Panc1 (cell line): ENCODE measurements at places on chromosomes 2 and 18. TPM values are rescaled to one million over a fixed set of nuclear protein-coding genes. Genes with fewer than 3 reads are reported as not detected.

GRCh38 chr18:35525795-35526494 is 28.2 kb upstream of the INO80C start:
- H3K27ac ChIP-seq, result no peak overlapping the region
- no peak overlapping the region for H3K4me3 ChIP-seq
- H3K27me3 ChIP-seq, result no peaks in the 10 kb centered on the region
- H3K4me1 ChIP-seq, result no peaks in the 10 kb centered on the region; the same call in 1 of the 2 replicates
- no peak for DNase-seq
- H3K36me3 ChIP-seq, result no peaks in the 10 kb centered on the region

- H3K36me3 ChIP-seq, result no peaks in the 10 kb centered on the region
- DNase-seq, result no peak
- H3K27me3 ChIP-seq, result no peaks in the 10 kb centered on the region; the same call in 1 of the 2 replicates
- no peak overlapping the region for H3K27ac ChIP-seq
These were observed 58.0 kb upstream of the EDAR start for GRCh38 chr2:109046925-109047508.

DNA sequence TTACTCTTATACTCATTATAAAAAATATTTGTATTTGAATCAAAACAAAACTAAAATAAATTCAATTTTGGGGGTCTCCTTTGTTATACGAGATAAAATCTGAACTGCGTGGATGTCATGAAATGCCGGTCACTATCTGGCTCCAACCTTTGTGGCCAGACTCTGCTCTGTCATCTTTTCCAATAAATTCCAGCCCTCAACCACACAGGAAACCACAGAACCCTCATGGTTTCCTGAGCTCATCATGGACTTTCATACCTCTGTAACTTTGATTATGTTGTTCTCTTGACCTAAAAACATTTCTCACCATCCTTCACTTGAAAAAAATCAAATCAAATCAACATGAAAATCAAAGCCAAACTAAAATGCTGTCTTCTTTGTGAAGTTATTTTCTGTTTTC is 724.7 kb downstream of the METTL4 start:
- H3K4me3 ChIP-seq, result no peak overlapping the region
- no peaks in the 10 kb centered on the region for H3K36me3 ChIP-seq
- no peak overlapping the region for H3K27ac ChIP-seq
- no peak for DNase-seq

- no peak for DNase-seq
- no peak overlapping the region for H3K4me3 ChIP-seq
- no peaks in the 10 kb centered on the region for H3K36me3 ChIP-seq
- no peak overlapping the region for H3K27ac ChIP-seq
These were observed 10.4 kb downstream of the PPM1G start for GRCh38 chr2:27398962-27399361.

DNA sequence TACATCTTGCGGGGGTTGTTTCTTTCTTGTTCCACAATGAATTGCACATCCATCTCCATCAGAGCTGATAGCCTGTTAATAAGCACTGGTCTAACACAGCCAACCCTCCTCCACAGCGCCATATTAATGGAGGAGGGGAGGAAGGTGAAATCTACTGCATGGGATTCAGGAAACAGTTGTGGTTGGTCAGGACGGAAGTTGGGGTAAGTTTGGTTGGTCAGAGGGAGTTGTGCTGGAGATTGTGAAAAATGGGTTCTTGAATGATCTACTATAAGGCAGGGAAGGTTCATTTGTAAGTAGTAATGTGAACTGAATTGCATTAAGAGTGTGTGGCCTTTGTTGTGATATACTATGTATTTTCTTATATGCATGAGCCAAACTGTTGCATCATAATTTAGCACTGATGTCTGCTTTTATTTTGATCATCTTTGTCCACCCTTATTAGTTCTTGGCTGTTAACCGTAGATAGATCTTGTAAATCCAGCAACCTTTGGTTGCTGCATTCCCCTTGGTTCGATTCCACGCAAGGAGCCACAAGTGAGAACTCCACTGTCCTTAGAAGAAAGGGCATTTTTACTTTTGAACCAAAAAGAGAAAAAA is 150.6 kb upstream of the MAPRE2 start:
- no peak overlapping the region for H3K4me3 ChIP-seq
- H3K27ac ChIP-seq, result no peak overlapping the region
- no peak for DNase-seq
- no peaks in the 10 kb centered on the region for H3K4me1 ChIP-seq
- H3K36me3 ChIP-seq, result no peaks in the 10 kb centered on the region

- no peaks in the 10 kb centered on the region for H3K27me3 ChIP-seq
- H3K4me3 ChIP-seq, result no peak overlapping the region
- H3K4me1 ChIP-seq, result 0 out of 2 replicates have a peak, but pooled peaks cover 2% of the 10 kb centered on the region
- H3K36me3 ChIP-seq, result no peaks in the 10 kb centered on the region
- H3K27ac ChIP-seq, result no peak overlapping the region
These were observed 55.7 kb upstream of the ACTR3 start for GRCh38 chr2:113834051-113834730.

DNA sequence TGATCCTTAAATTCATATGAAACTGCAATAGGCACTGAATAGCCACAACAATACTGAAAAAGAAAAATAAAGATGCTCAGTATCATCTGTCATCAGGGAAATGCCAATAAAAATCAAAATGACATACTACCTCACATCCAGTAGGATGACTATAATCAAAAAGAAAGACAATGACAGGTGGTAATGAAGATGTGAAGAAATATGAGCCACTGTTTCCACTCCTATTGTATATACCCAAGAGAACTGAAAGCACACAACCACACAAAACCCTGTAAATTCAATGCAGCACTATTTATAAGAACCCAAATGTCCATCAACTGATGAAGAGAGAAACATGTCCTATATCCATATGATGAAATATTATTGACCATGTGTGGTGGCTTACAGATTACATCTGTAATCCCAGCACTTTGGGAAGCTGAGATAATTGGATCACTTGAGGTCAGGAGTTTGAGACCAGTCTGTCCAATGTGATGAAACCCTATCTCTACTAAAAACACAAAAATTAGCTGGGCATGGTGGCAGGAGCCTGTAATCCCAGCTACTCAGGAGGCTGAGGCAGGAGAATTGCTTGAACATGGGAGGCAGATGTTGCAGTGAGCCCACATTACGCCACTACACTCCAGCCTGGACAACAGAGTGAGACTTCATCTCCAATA is 39.9 kb downstream of the MAP3K2 start:
- DNase-seq, result no peak
- H3K4me1 ChIP-seq, result 0 out of 2 replicates have a peak, but pooled peaks cover 6% of the 10 kb centered on the region
- H3K27ac ChIP-seq, result no peak overlapping the region
- H3K27me3 ChIP-seq, result no peaks in the 10 kb centered on the region

DNA sequence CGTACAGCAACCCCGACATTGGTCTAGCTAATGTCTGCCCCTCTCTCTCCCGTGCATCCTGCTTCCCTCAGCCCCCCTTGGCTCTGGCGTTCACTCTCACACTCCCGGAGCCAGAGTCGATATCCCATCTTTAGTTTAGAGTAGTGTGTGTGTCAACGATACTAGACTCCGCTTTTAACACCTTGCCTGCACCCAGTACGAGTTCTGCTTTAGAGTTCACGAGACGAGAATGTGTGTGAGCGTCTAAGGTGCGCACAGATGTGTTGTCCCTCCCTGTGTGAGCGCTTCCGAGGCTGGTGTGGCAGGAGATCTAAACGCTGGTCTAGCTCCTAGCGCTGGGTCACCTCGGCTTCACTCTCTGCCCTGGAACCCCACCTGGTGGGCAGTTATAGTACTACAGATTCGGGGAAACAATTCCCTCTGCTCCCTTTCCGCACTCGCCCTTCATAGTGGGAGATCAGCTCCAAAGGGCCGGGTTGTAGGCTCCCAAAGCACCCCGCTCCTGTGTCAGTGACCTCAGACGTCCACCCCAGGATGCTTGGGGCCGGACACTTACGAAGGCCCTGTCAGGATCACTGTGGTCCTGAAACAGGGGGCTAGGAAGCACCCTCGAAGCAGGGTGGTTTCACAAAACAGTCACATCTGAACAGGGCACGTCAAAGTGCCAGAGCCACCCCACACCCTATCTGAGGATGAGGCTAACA is 2.6 kb upstream of the CYP26B1 start:
- peaks cover 11% of the 10 kb centered on the region for H3K27me3 ChIP-seq
- no peak overlapping the region for H3K27ac ChIP-seq
- DNase-seq, result peak; percentile 65
- peak overlapping the region; percentile 40 for H3K4me3 ChIP-seq
- H3K36me3 ChIP-seq, result no peaks in the 10 kb centered on the region

- H3K27me3 ChIP-seq, result no peaks in the 10 kb centered on the region
- H3K4me3 ChIP-seq, result no peak overlapping the region
- no peaks in the 10 kb centered on the region for H3K4me1 ChIP-seq
- DNase-seq, result no peak
- H3K27ac ChIP-seq, result no peak overlapping the region
- no peaks in the 10 kb centered on the region for H3K36me3 ChIP-seq
These were observed 43.9 kb upstream of the RAPH1 start for GRCh38 chr2:203578759-203579643.

GRCh38 chr2:192932376-192932775 is 737.6 kb upstream of the TMEFF2 start:
- no peak overlapping the region for H3K4me3 ChIP-seq
- no peaks in the 10 kb centered on the region for H3K4me1 ChIP-seq
- DNase-seq, result no peak
- H3K27me3 ChIP-seq, result no peaks in the 10 kb centered on the region

GRCh38 chr18:58495207-58495606 is 133.7 kb downstream of the ALPK2 start:
- H3K4me1 ChIP-seq, result no peaks in the 10 kb centered on the region
- DNase-seq, result no peak
- no peak overlapping the region for H3K4me3 ChIP-seq

DNA sequence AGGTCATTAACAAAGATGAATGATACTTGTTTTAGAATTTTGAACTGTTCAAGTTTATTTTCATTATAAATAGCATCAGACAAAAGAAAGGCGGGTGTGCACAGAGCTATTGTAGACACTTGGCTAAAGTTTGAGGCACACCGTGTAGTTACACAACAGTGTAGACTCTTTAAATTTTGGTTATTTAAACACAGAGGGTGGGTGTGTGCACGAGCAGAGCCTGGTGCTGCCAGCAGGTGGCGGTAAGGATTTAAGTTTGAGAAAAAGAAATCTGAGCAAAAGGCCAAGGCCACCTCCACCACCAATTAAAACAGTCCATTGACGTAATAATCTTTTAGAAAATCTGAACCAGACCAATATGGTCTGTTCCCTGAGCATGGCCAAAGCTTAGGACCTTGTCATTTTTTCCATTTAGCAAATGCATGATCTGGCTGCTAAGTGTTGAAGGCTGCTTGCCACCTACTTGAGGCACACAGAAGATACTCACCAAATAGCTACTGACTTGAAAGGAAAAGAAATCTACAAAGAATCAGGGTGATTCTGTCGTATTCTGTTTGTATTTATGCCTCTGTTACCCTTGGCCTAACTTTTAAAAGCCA is 14.3 kb downstream of the COPS7B start:
- DNase-seq, result no peak
- no peak overlapping the region for H3K27ac ChIP-seq
- H3K4me1 ChIP-seq, result no peaks in the 10 kb centered on the region

- DNase-seq, result no peak
- H3K4me3 ChIP-seq, result no peak overlapping the region
- H3K36me3 ChIP-seq, result no peaks in the 10 kb centered on the region
These were observed 196.1 kb downstream of the CPS1 start for GRCh38 chr2:210752532-210752931.

DNA sequence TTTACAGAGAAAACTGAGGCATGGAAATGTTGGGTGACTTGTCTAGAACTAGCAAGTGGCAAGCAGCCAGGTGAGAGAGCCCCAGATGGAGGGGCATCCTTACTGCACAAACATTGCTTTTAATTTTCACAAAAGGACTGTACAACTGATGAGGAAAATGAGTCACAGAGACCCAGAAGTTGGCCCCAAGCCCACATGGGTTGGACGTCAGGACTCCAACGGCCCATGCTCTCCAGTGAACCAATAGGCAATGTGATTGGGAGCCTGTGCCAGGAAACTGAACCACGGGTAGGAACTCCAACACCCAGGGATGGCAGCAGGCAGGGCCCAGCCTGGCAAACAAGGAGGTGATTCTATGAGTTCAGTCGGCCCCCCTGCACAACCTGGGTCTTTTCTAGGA is 50.8 kb downstream of the PID1 start:
- H3K27me3 ChIP-seq, result no peaks in the 10 kb centered on the region
- H3K36me3 ChIP-seq, result no peaks in the 10 kb centered on the region
- DNase-seq, result no peak
- no peak overlapping the region for H3K27ac ChIP-seq

GRCh38 chr18:2907550-2908135 is 60.8 kb downstream of the EMILIN2 start:
- H3K36me3 ChIP-seq, result peaks cover 2% of the 10 kb centered on the region; the same call in 1 of the 2 replicates
- H3K27me3 ChIP-seq, result peaks cover 8% of the 10 kb centered on the region

GRCh38 chr2:15399241-15399640 is 161.9 kb downstream of the NBAS start:
- no peak overlapping the region for H3K4me3 ChIP-seq
- no peaks in the 10 kb centered on the region for H3K4me1 ChIP-seq
- no peaks in the 10 kb centered on the region for H3K27me3 ChIP-seq

DNA sequence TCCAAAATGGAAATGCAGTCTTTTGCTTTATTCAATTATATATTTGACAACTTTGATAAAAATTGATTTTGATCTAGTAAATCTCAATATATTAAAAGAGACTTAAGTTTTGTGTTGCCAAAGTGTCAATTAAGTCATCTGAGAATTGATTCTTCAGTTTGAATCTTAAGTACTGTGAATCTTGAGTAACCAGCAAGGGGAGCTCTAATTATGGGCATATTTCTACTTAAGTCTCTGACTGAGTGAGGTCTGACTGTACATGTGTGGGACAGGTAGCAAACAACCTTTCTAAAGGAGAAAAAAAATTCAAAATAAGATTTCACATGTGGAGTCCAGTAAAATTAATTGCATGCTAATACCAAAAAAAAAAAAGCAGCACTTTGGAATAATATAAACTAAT is 503.7 kb upstream of the SLC8A1 start:
- no peaks in the 10 kb centered on the region for H3K27me3 ChIP-seq
- no peaks in the 10 kb centered on the region for H3K4me1 ChIP-seq
- DNase-seq, result no peak
- H3K36me3 ChIP-seq, result no peaks in the 10 kb centered on the region
- no peak overlapping the region for H3K27ac ChIP-seq

DNA sequence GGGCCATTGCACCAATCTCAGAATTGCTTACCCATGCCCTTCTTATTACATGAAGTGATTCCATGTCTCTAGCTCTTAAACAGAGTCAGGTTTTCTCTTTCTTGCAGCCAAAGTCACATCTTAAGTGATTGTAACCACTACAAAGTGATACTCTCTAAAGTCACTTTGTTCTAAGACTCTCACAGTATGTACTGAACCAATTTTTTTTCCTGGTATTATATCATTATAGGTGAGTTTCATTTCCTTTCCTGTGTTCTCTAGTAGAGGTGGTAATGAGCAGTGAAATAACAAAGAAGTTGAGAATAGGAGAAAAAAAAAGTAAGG is 66.3 kb upstream of the DARS1 start:
- H3K36me3 ChIP-seq, result no peaks in the 10 kb centered on the region
- H3K27ac ChIP-seq, result no peak overlapping the region
- no peak overlapping the region for H3K4me3 ChIP-seq

The DES gene
- total RNA-seq, result 0.69 TPM

The ABCB11 gene
- 0.05 TPM for total RNA-seq

The DNAJC5G gene
- not detected for total RNA-seq

The PDIA6 gene
- 271 TPM for total RNA-seq

The RNF125 gene
- total RNA-seq, result 0.57 TPM

The SPAG16 gene
- 13.0 TPM for total RNA-seq
